Left cardiac atrium (tissue), 4 donors: ENCODE measurements at places on chromosomes 12 and 14.

- no peak for DNase-seq
Measured at GRCh38 chr12:53057816-53058500, 8.1 kb downstream of the TNS2 start.

- no peak for DNase-seq
Measured at GRCh38 chr12:15741082-15741481, 48.1 kb downstream of the EPS8 start.

DNA sequence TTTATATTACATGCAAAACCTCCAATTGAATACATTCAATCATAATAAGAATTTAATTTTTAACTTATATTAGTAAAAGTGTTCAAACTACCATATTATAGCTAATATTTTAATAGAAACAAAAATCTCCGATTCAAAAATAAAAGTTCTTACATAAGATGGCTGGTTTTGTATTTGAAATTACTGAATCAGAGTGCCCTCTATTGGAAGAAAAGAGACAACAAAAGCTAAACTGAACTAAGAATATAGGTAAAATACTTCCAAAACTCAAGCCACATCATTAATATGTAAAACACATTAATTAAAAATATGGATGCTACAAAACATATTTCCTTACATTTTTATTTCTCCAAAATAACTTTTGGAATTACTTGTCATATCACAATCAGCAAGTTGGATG lies 120.3 kb downstream of the GARIN6 start:
- no peak for DNase-seq

DNA sequence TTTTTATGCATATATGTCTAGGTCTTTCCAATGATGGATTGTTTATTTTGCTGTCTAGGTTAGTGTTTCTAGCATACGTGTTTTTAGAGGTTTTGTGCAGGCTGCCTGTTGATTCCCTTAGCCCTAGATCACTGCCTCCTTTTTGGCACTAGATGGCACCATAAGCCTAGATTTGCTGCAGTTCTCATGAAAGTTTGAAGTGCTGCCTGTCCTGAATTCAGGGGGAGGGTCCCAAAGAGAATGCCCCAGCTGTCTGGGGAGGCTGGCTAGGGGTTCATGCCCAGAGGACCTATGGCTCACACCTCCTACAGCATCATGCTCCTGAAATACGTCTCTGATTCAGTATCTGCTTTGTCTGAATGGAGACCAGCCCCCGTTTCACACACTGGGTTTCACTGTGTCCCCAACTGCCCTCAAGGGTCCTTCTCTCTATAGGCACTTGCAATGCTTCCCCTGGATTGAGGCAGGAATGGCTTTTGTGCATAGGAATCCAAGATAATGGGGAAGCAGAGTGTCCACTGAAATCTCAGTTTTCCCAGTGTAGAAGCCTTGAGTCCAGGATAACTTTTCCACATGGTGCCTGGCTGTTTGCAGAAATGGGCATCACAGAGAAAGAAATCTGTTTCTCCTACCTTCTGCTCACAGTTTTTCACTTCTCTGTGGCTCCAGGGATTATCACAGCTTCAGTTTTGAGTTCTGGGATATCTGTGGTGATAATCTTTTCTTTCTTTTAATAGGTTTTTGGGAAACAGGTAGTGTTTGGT lies 14.2 kb upstream of the TXNRD1 start:
- no peak for DNase-seq

GRCh38 chr12:108587826-108588225 lies 10.1 kb downstream of the TMEM119 start:
- DNase-seq, result no peak
